Fibroblast of lung (primary cell): ENCODE measurements at places on chromosomes 1 and 21. TPM values are rescaled to one million over a fixed set of nuclear protein-coding genes. Genes with fewer than 3 reads are reported as not detected.

DNA sequence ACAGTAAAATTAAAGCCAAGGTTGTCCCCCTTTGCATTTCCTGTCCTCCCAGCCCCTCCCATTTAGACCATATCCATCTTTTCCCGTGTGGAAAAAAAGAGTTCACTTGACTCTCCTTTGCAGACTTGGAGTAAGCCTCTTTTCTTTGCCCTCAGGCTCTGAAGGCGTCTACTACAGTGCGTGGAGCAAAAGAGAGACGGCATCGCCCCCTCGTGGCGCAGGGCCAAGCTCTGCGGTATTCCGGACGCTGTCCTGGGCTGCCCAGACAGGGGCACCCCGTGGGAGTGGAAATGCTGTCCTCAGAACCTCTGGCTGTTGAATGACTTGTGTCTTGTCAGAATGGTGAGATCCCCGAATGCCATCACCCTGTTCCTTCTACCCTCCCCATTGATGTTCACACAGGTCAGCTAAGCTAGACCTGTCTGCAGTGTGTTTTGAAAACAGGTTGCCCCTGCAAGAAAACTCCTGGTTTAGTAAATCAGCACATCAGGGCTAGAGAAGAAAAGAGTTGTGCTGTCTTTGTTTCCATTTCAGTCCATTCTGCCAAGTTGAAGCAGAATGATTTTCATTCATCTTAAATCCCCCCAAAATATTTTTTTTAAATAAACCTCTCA, 12.3 kb upstream of the GJA8 start:
- peak; percentile 41 for DNase-seq

DNA sequence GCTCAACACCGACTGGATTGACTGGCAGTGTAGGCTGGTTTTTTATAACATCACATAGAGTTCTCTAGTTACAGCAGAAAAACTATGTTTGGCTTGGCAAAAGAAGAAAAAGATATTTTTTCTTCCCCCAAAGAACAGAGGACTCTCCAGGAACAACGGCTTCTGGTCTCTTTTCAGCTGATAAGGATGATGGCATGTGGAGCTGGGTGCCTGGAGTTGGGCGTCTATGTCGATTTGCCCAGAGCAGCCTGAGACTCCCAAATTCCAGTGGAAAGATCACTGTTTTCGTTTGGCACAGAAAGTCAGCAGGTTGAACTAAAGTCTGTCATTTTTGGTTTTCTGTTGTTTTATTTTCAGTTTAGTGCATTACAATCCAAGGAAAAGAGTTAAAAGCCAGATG, 91.1 kb downstream of the SMYD2 start:
- DNase-seq = no peak

GRCh38 chr1:241022366-241022765, 334.6 kb downstream of the RGS7 start:
- no peak for DNase-seq

DNA sequence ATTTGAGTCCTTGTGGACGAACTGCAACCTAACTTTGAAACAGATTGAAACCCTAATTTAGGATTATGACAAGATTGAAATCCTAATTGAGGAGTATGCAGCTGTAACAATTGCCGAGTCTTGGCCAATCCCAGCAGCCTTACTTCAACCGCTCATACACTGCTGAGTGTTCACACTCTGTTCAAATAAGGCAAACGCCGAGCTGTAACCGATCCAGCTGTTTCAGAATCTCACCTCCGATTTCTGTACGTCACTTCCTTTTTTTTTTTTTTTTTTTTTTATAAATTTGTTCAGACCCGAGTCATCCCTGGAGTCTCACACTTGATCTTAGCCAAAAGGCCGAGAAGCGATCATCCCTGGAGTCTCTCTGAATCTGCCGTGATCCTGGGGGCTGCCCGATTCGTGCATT, 22.3 kb upstream of the ATP5PO start:
- no peak for DNase-seq

GRCh38 chr1:190808035-190808434, 330.4 kb upstream of the BRINP3 start:
- no peak for DNase-seq

GRCh38 chr1:67484492-67484891, 54.3 kb upstream of the SERBP1 start:
- DNase-seq = no peak

- peak; percentile 5 for DNase-seq
Measured at GRCh38 chr1:163709636-163710035, 387.9 kb downstream of the NUF2 start.

DNA sequence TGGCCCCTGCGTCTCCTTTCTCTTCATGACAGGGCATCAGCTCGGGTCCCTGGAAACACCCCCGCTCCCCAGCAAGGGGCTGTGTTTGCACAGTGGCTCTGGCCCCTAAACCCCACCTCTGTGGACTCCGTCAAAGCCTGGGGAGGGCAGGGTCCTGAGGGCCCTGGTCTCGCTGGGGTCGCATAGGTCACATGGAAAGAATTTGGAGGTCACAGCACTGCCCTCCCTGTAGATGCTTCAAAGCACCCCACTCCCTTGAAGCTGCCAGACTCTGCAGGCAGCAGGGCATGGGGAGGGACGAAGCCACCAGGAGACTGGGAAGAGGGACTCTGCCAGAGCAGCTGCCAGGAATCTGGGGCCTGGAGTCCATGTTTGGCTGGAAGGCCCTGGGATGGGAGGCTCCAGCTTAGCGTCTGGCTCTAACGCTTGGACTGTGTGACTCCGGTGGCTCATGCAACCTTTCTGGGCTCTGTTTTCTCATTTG, 36.6 kb upstream of the ECE1 start:
- DNase-seq = no peak

- no peak for DNase-seq
Measured at GRCh38 chr1:218990019-218990418, 183.7 kb upstream of the LYPLAL1 start.

DNA sequence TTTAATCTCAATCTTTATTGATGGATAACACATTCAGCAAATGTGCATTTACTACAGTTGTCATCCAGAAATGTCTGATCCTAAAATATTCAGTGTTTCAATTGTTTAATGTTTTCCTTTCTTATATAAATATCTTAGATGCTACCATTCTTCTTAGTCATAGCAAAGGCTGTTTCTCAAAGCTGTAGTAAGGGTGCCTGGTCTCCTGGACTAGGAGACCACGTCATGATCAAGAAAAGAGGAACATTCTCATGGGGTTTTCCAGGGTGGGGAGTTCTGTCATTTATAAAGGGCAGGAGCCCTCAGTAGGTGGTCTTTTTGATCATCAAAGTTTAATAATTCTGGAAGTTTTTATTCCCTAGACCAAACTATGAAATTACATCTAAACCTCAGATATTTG, 292.8 kb downstream of the HMCN1 start:
- no peak for DNase-seq

DNA sequence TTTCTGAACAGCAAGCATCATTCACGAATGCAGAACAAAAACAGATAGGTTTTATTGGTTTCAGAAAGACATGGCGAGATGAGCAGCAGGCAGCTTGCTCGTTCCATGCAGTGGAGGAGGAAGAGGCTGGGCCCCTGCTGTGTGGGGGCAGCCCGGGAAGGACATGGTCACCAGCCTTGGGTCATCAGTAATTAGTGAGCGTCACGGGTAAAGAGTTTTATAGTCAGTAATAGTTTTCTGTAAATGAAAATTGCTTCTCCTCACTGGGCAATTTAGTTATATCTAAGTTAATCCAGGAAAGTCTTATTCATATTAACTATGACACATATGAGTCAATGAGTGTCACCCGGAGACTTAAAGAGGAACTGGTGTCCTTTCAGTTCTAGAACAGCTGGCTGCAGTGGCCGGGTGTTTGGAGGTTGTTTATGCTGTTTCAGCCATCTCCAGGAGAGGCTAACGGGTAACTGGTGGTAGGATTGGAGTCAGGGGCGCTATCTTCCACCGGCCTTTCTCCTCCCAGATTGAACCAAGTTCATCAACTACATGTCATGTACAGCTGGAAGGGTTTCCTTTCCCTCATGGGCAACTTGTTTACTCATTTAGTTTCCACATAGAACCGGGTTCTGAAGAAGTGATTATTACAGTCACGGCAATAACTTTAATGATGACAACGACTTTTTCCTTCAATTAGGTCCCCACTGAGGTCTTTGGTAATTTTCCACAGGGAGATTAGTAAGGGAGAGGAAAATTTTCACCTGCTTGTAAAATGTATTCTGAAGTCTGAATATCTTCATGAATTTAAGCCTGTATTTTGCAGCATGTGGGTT, 34.6 kb upstream of the SLC45A1 start:
- DNase-seq = no peak

DNA sequence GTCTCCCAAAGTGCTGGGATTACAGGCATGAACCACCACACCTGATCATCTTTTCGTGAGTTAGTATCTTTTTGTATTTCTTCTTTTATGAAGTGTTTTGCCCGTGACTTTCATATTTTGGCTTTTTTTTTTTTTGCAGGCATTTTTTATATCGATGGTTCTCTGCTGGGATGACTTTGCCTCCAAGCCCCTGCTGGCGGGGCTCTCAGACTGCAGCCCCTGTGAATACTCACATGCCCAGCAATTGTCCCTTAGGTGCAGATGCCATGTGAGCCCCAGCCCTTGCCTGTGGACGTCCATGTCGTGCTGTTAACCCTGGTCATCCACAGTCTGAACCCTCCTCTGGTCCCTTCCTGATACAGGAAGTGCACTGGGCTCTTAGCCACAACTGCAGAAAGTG, 21.7 kb downstream of the CRYAA start:
- no peak for DNase-seq

DNA sequence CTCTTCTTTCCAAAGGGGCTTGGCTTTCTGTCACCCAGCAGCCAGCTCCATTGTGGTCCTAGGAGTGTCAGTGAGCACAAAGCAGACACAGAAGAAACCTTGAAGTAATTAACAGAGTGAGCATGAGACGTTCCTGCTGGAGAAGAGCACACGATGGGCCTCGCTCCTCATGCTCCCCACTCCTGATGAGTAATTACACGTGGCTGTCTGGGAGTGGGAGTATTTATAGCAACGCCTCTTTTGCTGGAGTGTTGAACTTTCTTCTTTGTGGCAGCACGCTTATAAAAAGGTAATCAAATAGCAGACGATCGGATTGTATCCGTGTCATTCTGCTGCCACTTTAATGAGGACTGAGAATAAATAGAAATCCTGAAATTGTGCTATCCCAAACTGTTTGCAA, 185.8 kb downstream of the CAMTA1 start:
- peak; percentile 74 for DNase-seq

DNA sequence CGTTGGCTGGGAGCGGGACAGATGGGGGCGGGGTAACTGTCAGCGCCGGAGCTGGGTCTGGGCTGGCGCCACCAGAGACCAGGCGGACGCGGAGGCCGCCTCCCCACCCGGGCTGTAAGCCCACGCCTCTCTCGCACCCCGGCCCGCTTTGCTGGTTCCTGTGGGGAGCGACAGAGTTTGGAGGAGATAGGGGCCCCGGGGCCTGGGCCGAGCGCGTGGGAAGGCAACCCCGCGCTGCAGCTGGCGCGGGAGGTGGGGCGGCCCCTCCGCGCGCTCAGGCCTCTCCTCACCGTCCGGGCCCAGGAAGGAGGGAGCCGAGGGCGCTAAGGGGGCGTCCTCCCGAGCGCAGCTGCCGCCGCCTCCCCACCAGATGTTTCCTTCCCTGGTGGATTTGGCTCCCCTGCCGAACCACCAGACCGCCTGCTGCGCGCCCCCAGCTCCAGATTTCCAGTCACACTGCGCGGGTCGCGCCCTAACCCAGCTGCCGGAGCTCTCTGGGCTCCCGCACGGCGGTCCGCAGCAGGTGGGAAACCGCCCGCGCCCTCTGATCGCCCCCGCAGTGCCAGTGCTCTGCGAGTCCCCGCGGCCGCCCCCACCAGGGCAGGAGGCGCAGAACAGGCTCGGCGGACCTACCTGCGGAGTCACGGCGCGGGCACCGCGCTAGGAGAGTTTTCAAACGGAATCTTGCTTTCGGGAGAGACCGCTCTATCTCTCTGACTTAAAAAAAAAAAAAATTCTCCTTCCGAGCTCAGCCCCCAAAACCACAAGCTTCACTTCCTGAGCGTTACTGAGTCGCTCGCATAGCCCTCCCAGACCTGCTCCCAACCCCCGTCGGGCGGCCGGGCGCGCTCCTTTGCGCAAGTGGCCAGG, 1.1 kb downstream of the GFI1 start:
- DNase-seq = no peak

- DNase-seq = no peak
Measured at GRCh38 chr1:81558291-81559076, 242.2 kb upstream of the ADGRL2 start.

GRCh38 chr1:212247179-212247721, 38.0 kb upstream of the PPP2R5A start:
- peak; percentile 38 for DNase-seq

- peak; percentile 35 for DNase-seq
Measured at GRCh38 chr21:14863745-14864210, 201.0 kb downstream of the NRIP1 start.

DNA sequence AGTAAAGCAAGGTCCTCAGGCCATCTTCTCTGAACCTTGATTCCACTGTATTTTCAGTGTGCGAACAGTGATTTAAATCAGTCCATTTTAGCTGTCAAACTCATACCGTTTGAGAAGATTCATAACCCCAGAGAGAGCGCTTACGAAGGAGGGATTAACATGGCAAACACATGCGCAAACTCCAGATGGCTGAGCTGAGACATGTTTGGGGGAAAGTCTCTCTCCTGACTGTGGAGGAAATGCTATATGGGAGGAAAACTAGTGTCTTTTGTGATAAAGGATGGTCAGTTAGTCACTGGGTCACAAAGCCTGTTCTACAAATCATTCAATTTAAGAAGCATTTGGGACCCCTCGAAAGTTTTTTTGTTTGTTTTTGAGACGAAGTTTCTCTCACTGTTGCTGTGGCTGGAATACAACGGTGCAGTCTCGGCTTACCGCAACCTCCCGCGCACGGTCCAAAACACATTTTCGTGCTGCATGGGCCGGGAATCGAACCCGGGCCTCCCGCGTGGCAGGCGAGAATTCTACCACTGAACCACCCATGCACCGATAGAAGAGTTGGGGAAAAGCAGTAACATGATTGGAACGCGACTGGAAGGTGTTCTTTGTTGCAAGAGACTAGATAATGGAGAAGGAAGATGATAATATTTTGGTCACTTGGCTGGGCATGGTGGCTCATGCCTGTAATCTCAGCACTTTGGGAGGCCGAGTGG, 58.4 kb upstream of the CXADR start:
- peak; percentile 90 for DNase-seq

Gene AK5
- 37.9 and 67.6 TPM in 2 replicates for polyA plus RNA-seq

Gene KCNA2
- not detected in 2 replicates for polyA plus RNA-seq

Gene CFHR4
- 0.06 TPM in 1 of 2 replicates, not detected in the other for polyA plus RNA-seq

Gene RIMS3
- 0.11 and 0.12 TPM in 2 replicates for polyA plus RNA-seq

Gene CLIC6
- 2.0 and 2.4 TPM in 2 replicates for polyA plus RNA-seq

Gene FCGR3B
- polyA plus RNA-seq = not detected in 2 replicates

Gene TFF1
- polyA plus RNA-seq = not detected in 2 replicates

Gene LRRC38
- not detected in 2 replicates for polyA plus RNA-seq

Gene CCDC27
- polyA plus RNA-seq = not detected in 2 replicates
